ENCODE measurements at places on chromosomes 1 and 21. TPM values are rescaled to one million over a fixed set of nuclear protein-coding genes. Genes with fewer than 3 reads are reported as not detected.

WLS gene
- 52.9 TPM for total RNA-seq

CTSE gene
- not detected for total RNA-seq

GBP6 gene
- 0.73 TPM for total RNA-seq

PLCH2 gene
- total RNA-seq, result 13.3 TPM

KLF18 gene
- not detected for total RNA-seq

OR6K3 gene
- total RNA-seq, result not detected

SPRR2F gene
- not detected for total RNA-seq

POMGNT1 gene
- 34.2 TPM for total RNA-seq

ATP1A4 gene
- total RNA-seq, result 0.64 TPM

DIO1 gene
- not detected for total RNA-seq

PLEKHA6 gene
- total RNA-seq, result 13.6 TPM

CRTC2 gene
- 13.2 TPM for total RNA-seq

TSPAN1 gene
- total RNA-seq, result 1.00 TPM

SLC16A4 gene
- 20.8 TPM for total RNA-seq

ZMYND12 gene
- 0.64 TPM for total RNA-seq

MMP23B gene
- total RNA-seq, result 0.64 TPM

AQP10 gene
- not detected for total RNA-seq

LCE2B gene
- total RNA-seq, result not detected

CZIB gene
- total RNA-seq, result 40.8 TPM

TENT5C gene
- 6.2 TPM for total RNA-seq

TNNI3K gene
- total RNA-seq, result 3.4 TPM

ANKRD34A gene
- total RNA-seq, result 1.1 TPM

Data from cerebellum (tissue), 4 donors.